Stimulated activated naive CD8-positive, alpha-beta T cell treated with anti-CD3 and anti-CD28 coated beads, Interleukin-15, amount 100 ng/mL, for 72 hours (primary cell): ENCODE measurements at places on chromosomes 3 and 15.

GRCh38 chr15:67835297-67836133 is 4.3 kb downstream of the RNU6-1 start:
- DNase-seq: peak; percentile 27

DNA sequence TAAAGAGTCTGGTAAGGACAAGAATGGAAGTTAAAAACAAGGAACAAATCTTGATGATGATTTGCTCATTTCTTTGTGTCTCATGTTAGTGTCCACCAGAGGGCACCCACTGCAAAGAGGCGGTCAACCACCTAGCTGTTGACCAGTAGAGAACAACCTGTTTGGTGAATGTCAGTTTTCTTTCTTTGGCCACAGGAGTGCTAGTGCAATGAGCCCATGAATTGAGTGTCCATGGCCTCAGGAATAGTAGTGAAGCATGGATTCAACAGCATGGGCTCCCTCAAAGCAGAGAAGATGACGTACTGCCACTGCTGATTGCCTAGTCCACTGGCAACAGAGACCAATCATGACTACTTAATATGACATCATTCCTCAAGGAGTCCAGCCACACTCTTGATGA is 10.7 kb upstream of the CNTN6 start:
- DNase-seq: no peak

- no peak for DNase-seq
These were observed 517.6 kb upstream of the ROBO1 start for GRCh38 chr3:80285388-80285787.

DNA sequence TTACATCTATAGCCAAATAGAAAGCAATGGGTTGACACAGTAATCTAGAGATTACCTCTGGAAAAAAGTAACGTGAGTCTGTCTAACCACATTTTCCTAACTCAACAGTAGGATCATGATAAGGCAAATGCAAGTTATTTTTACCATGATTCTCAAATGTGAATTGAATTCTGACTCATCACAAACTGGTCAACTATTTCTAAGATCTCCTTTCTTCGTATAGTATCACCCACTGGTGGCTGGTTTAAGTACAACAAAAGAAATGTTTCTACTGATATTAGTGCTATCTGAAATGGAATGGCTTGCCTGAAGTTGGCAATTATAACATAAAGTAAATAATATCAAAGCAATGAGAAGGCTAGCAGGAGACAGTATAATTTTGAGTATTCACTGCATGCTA is 102.2 kb downstream of the ABI3BP start:
- DNase-seq: no peak

DNA sequence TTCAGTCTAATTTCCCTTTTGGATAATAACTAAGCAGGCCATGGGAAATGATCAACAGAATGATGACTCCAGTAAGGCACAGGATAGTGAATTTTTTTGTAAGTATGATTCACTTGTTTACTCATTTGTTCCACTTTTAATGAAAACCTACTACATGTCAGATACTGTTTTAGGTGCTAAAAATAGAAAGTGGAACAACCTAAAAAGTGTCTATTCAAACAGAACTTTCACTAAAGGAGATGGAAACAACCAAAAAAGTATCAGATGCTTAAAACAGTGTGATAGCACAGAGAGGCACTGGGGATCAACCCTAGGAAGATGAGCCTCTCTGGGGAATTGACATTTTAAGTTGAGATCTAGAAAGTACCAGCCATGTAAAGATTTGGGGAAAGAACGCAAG is 11.1 kb downstream of the RYK start:
- no peak for DNase-seq

DNA sequence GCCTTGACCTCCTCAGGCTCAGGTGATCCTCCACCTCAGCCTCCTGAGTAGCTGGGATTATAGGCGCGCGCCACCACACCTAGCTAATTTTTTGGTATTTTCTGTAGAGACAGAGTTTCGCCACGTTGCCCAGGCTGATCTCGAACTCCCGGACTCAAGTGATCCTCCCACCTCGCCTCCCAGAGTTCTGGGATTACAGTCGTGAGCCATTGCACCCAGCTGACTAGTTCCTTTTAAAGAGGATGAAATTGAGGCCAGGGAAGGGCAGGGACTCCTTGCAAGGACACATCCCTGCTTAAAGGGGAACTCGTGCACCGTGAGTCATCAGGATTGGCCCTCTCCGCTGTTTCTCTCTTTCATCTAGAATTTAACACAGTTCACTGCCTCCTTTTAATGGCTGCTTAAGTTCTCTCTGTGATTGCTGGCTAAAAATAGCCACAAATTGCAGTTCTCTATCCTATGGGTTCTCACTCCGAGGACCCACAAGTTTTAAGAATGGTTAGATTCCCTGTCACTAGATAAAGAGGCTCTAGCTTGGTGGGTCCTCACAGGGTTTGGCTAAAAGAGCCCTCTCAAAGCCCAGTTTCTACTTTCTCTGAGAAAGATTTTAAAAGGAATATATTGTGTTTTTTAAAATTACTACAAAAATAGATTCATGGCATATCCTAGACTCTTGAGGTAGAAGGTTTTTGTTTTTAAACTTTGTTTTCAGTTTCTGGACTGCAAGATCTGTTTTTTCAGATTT is 1.4 kb downstream of the CRTAP start:
- no peak for DNase-seq
